Activated CD4-positive, alpha-beta T cell treated with anti-CD3 and anti-CD28 coated beads, Interleukin-2, amount 50 U/mL, for 1 hour (primary cell): ENCODE measurements at places on chromosomes 7 and 10.
A peak's percentile ranks its signal among the peaks of the same experiment; 100 is the strongest.

- no peak for DNase-seq
These were observed 184.4 kb downstream of the TCERG1L start for GRCh38 chr10:131127138-131127589.

GRCh38 chr7:26700893-26701292, 163.5 kb downstream of the SKAP2 start:
- no peak for DNase-seq

DNA sequence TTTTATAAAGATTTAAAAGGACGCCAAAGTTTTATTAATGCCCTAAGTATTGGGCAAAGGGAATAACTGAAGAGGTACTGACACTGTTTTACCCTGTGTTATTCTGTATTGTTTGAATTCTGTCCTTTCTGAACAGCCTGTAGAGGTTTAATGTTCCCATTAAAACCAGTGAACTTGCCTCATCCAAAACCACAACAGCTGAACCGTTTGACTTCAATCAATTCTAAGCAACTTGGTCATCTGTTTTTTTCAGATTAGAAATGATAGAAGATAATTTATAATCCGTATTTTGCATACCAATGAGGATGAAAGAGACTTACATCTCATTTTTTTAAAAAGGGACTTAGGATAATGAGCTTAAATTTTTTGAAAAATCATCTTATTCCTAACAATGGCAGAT, 40.4 kb downstream of the HACD1 start:
- DNase-seq = no peak

DNA sequence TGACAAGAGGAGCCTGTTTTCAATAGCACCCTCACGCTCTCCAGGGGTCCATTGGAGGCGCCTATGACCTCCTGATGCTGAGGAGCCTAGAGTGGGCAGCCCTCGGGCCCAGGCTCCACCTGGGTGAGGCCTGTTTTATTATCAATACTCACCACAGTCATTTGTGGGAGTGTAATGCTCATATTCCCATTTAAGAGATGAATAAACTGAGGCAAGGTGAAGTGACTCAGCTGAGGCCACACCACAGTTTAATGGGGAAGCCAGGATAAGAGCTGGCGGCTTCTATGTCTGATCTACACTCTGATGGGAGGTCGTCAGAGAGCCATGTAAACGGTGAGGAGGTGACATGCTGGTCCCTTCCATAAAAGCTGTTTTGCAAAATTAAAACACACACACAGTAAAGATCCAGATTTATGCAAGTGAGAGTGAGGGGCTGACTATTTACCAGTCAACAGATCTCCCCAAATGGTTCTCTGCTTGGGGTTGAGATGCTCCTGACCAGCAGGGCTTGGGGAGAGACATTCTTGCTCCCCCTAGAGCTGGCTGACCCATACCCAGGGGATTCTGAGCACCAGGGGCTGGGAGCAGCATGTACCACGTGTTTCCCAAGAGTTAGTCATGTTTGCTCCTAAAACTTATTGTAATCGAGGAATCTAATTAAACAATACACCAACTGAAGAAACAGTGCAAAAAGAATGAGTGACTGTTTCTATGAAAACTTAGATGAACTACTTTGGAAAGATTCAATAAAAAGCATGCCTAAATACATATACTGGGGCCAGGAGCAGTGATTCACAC, 81.0 kb upstream of the INSIG1 start:
- DNase-seq = no peak

GRCh38 chr10:10730471-10731043, 287.1 kb upstream of the CELF2 start:
- DNase-seq = no peak

DNA sequence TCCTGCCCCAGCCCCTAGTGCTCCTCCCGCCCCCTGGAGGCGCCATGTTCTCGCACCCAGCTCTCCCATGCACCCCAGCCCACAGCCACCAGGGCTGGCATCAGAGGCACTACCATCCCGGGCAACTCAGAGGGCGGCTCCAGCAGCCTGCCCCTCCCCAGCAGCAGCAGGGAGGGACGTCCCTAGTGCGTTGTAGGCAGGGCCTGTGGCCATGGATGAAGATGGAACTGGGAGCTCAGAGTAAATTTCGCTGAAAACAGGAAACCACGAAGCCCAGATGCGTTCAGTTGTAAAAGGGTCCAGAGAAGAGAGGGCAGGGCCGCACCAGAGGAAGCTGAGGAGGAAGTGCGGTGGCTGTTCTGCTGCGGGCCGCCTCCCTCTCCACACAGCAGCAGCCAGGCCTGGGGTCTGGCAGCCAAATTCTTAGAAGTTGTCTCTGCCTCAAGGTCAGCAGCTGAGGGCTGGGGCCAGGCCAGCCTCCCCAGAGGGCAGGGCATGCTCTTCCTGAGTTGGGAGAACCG, 24.6 kb downstream of the VSIR start:
- DNase-seq = peak; percentile 67

- DNase-seq = no peak
These were observed 32.6 kb downstream of the USP6NL start for GRCh38 chr10:11578802-11579255.
